ENCODE measurements at places on chromosomes 6 and 20.

DNA sequence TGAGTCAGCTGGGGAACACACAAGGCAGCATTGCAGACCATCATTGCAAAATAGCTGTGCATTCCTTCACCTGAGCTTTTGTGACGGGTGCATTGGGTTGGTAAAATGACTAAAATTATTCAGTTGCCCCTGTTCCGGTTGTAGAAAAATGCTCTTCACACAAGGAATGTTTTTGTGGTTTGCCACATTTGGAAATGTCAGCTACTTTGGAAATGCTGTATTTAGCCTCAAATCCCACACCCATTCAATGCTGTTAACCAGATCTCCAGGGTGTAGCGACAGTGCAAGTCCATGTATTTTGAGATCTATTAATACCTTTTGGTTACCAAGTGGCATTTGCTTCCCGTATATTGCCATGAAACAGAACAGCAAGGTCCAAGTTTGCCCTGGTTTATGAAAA lies 201.2 kb downstream of the FOXA2 start:
- DNase-seq: no peak

GRCh38 chr6:1200409-1201101 lies 111.3 kb upstream of the FOXQ1 start:
- DNase-seq: no peak

DNA sequence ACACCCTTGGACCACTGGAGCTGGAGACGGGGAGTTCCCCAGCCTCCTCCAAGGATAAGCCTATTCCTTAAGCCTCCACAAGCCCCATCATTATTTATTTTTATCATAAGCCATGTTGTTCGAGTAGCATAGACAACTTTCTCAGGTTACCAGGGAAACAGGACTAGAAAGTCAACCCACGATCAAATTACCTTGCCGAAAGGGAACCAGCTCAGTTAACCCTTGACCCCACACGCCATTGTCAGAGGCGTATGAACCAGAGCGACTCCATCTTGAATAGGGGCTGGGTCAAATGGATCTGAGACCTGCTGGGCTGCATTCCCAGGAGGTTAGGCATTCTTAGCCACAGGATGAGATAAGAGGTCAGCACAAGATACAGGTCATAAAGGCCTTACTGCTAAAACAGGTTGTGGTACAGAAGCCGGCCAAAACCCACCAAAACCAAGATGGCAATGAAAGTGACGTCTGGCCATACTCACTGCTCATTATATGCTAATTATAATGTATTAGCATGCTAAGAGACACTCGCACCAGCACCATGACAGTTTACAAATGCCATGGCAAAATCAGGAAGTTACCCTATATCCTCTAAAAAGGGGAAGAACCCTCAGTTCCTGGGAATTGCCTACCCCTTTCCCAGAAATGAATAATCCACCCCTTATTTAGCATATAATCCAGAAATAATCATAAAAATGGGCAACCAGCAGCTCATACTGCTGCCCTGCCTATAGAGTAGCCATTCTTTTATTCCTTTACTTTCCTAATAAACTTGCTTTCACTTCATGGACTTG lies 22.4 kb downstream of the SYNJ2 start:
- no peak for DNase-seq

- no peak for DNase-seq
Observed at GRCh38 chr20:48581167-48581566, 246.6 kb downstream of the PREX1 start.

DNA sequence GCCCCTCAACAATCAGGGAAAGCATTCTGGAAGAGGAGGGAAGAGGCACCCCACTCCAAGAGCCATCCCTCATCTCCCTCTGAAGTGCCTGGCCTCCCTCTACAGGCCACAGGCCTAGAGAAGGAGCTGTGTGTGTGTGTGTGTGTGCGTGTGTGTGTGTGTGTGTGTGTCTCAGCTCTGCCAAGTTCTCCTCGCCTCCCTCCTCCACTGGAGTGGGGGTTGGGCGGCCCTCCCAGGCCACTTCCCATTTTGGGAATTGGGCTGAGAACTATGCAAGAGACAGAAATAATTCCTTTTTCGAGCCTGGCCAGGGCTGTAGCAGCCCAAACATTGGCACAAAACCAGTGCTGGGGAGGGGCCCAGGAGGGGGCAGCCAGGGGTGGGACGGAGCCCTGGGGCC lies 35.7 kb downstream of the KCNB1 start:
- peak; percentile 25 for DNase-seq

DNA sequence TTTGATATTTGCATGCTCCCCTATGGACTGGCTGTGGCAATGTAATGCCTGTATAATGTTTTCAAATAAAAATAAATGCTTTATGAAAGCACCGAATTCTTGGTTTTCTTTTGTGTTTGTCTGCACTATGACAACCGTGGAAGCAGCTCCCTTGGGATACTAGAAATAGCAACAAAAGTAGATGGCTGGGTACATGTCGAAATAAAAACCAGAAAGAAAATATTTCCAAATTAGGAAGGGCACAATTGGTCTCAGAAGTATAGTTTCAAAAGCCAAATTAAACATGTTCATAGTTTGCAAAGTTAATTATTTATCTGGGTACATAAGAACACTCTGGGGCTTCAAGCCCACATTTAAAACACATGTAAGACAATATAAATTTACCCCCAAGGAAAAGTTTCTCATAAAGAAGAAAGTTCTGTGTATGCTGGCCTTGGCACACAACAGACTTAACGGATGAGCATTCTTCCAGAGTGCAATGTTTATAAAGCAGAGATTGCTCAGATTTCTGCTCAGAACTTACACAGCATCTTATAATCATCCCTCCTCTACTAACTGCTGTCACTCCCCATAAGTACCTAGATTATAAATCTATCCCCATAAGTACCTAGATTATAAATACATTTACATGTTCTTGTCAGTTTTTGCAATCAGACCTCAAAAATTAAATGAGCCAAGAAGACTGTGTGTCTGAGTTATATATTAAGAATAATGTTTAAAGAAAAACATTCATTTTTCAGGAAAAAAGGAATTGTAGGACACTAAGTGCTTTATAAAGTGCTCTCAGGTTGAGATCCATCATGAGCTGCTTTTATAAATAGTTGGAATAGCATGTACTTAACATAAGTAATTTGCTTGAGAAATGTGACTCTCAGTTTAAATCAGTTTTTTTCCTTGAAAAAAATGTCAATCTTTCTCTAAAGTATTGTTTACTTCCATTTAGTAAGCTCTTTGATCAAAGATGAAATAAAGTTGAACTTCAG lies 230.2 kb upstream of the PLN start:
- no peak for DNase-seq
